Activated CD4-positive, alpha-beta memory T cell treated with anti-CD3 and anti-CD28 coated beads for 36 hours (primary cell): ENCODE measurements at places on chromosomes 5 and 9. TPM values are rescaled to one million over a fixed set of nuclear protein-coding genes. Genes with fewer than 3 reads are reported as not detected.

The FOXD4 gene
- total RNA-seq: not detected

The CLIC3 gene
- total RNA-seq: 0.43 TPM

The FGFR4 gene
- total RNA-seq: 0.87 TPM

The SLC6A3 gene
- total RNA-seq: not detected

The C5orf52 gene
- total RNA-seq: not detected

The PCDHGA2 gene
- total RNA-seq: not detected

The KLHL3 gene
- 3.4 TPM for total RNA-seq

The DMRT2 gene
- total RNA-seq: 0.24 TPM

The SLC36A1 gene
- 3.8 TPM for total RNA-seq

The ESM1 gene
- total RNA-seq: 0.56 TPM

The ETF1 gene
- total RNA-seq: 131 TPM

The LCNL1 gene
- total RNA-seq: not detected

The HABP4 gene
- 19.0 TPM for total RNA-seq

The FREM1 gene
- total RNA-seq: not detected

The RASGRF2 gene
- 7.6 TPM for total RNA-seq

The ACER2 gene
- 1.8 TPM for total RNA-seq

The BRD3 gene
- 29.2 TPM for total RNA-seq

The OR1Q1 gene
- total RNA-seq: not detected

The PPP3R2 gene
- not detected for total RNA-seq

The SLC9A3 gene
- 1.7 TPM for total RNA-seq

The SPATA9 gene
- not detected for total RNA-seq

The PCDHGB1 gene
- total RNA-seq: not detected

The NUP155 gene
- 75.6 TPM for total RNA-seq

The CD14 gene
- 0.62 TPM for total RNA-seq

The TBC1D13 gene
- 14.9 TPM for total RNA-seq

The TMEM232 gene
- total RNA-seq: 0.74 TPM

The KCNV2 gene
- total RNA-seq: not detected

The ZFP62 gene
- total RNA-seq: 17.9 TPM

The ACOT12 gene
- not detected for total RNA-seq

The UBE2QL1 gene
- total RNA-seq: not detected

The TMEM215 gene
- not detected for total RNA-seq

The IFNA2 gene
- not detected for total RNA-seq

The FBP2 gene
- not detected for total RNA-seq

The PHF19 gene
- total RNA-seq: 183 TPM

The SPINK13 gene
- not detected for total RNA-seq

The LCN12 gene
- total RNA-seq: 1.6 TPM

The TUSC1 gene
- total RNA-seq: not detected

The FBXW11 gene
- total RNA-seq: 47.2 TPM

The CAVIN4 gene
- 0.07 TPM for total RNA-seq

The GPR21 gene
- 0.31 TPM for total RNA-seq

The DPM2 gene
- 42.0 TPM for total RNA-seq

The F2RL2 gene
- total RNA-seq: not detected

The RGS3 gene
- 57.7 TPM for total RNA-seq

The PCDHB5 gene
- not detected for total RNA-seq
